Activated CD4-positive, alpha-beta T cell treated with anti-CD3 and anti-CD28 coated beads, Interleukin-2, amount 50 U/mL, for 24 hours (primary cell): ENCODE measurements at places on chromosomes 11 and 22.

- DNase-seq, result no peak
Measured at GRCh38 chr11:33867561-33867960, 24.3 kb downstream of the LMO2 start.

GRCh38 chr11:119019996-119020395, 1.4 kb downstream of the TRAPPC4 start:
- DNase-seq, result no peak

DNA sequence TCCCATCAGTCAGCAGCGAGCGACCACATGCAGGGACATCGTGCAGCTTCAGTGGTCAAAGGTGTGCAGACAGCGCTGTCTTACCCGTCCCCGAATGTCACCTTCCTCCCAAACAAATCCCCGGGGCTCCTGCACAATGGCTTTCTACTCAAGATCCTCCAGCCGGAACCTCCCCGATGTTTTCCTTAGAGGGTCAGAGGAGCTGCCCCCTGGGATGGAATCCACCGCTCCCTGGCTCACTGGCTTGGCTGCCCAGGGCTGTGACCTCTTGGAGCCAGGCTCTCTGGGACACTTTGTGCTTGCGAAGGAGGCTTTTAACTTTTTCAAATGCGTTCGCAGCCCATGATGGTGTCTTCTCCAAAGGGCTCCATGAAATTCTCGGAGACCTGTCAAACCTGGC, 17.3 kb upstream of the FGF19 start:
- no peak for DNase-seq

DNA sequence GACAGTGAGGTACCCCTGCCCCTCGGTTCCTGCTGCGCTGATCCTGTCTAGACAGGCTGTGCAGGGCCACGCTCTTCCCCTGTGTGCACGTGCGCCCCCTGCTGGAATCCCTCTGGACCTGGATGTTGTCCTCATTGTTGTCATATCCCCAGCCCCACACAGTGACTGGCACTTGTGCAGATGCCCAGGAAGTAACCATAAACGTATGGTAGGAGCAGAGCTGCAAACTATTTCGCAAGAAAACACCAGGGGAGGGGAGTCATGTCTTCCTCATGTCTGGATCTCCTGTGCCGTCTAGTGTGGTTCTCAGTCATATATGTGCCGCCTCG, 114.7 kb downstream of the CRYBB2 start:
- DNase-seq, result no peak

DNA sequence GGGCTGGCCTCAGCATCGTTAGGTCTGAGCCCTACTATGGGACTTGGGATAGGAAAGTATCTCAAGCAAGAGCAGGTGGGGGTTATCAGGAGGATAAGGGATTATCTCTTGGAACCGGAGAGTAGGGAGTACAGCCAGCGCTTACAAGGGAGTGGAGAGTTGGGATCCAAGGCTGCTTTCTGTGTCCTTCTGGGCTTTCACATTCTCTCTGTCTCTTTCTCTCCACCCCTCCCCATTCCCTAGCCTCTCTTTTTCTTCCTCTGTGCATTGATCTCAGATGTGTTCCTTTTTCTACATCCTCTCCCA, 170.2 kb downstream of the BUD13 start:
- DNase-seq, result no peak

- no peak for DNase-seq
Measured at GRCh38 chr11:10918698-10919097, 60.8 kb upstream of the ZBED5 start.

DNA sequence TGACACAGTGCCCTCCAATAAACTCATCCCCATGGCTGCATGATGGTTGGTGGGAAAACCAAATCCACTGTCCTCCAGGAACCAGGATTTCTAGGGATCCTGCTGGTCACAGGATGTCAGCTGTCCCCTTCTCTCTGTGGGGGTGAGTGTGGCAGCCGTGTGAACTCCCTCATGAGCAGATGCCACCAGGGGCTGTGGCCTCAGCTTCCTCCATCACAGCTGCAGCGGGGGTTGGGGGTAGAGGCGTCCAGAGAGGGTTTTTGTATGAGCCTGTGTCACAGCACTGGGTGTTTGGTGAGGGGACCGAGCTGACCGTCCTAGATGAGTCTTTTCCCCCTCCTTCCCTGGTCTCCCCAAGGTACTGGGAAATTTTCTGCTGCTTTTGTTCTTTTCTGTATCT, 26.4 kb downstream of the IGLL5 start:
- no peak for DNase-seq

- DNase-seq, result no peak
Measured at GRCh38 chr22:41638124-41638523, 17.0 kb downstream of the XRCC6 start.

DNA sequence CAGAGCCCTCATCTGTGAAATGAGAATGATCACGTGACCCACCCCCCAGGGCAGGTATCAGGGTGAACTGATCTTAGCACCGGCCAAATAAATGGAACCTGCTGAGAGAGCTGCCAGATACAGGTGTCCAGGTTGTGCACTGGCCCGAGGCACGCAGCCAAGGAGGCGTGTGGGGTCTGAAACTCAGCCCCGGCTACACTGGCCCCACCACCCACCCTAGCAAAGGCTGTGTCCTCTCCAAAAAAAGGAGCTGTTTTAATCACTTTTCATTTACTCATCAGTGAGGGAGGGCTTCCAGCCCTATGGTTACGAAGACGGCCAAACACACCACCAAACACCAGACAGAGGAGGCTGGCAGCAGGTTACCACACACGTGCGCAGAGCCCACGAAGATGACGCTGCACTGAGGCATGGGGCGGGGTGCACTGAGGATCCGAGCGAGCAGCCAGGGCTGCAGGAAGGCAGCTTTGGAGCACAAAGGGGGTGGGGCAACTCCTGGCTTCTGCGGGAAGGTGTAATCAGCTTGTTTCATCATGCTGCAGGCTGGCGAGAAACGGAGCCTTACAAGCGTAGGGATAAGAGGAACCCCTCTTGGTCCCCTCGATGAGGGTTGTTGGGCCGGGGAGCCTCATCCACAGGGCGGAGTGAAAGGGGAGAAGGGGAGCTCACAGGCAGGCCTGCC, 19.5 kb upstream of the SLC22A12 start:
- DNase-seq, result no peak

- DNase-seq, result no peak
Measured at GRCh38 chr11:46490666-46491065, 99.1 kb upstream of the CHRM4 start.

DNA sequence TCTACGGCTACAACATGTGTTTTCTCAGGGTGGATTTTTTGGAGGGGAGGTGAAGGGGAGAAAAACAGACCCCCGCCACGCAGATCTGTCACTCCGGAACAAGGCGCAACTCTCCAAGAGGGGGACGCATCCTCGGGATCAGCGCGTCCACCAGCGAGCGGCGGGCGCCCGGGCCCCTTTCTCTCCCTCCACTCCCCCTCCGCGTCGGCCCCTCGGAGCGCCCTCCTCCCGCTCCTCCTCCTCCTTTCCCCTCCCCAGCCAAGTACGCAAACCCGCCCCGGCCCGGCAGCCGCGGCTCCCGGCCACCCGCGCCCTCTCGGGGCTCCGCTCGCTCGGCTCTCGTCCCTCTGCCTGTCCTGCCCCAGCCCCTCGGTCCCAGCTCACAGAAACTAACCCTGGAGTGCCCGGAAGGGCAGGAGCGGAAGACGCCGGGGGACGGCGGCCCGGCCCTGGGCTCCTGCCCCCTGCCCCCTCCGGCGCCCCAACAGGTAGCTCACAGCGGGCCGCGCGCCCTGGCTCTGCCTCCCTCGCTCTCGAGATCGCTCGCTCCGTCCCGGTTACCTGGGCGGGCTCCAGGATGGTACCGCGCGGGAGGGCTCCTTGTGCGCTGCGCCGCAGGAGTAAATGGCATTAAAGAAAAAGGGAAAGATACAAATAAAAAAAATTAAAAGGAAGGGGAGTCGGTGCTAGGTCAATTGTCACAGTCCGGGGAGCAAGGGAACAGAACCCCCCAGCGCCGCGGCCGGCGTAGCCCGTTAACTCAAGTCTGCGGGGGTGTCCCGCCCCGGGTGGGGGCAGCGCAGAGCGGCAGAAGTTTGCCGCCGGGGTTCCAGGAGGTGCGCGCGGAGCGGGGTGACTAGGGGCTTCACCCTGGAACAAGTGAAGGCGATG, 131.4 kb upstream of the C11orf58 start:
- DNase-seq, result no peak

DNA sequence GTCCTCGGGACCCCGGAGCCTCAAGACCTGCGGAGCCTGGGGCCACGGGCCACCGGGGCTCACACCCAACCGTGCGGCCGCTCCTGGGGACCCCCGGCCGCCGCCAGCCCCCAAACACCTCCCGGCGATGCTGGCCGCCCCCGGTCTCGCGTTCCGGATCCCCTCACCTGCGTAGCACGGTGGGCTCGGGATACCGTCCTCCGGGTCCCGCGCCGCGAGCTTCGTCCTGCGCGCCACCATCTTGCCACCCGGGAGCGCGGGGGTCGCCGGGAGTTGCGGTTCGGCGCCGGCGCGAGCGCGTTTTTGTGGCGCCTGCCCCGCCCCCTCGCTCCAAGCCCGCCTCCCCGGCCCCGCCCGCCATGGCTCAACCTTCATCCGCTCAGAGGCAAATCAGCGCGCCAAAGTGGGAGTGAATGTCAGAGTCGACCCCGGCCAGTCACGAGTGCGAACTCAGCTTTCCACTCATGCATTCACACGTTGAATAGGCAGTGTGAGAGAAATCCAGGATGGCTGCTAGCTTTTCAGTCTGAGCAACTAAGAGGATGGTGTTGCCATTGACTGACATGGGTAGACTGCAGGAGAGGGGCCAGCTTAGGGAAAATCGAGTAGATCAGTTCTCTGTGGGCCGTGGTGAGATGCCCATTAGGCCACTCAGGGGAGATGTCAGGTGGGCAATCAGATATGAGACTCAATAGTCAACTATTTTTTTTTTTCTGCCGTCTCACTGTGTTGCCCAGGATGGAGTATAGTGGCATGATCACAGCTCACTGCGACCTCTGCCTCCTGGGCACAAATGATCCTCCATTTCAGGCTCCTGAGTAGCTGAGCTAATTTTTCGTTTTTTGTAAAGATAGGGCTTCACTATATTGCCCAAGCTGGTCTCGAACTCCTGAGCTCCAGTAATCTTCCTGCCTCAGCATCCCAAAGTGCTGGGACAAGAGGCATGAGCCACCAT, 28.3 kb downstream of the SERHL2 start:
- peak; percentile 81 for DNase-seq

- DNase-seq, result no peak
Measured at GRCh38 chr11:127000291-127000968, at the start of gene KIRREL3. TSS of gene KIRREL3 (minus strand) at chr11:127000770.

- no peak for DNase-seq
Measured at GRCh38 chr22:22968366-22968765, 80.8 kb downstream of the IGLL5 start.

DNA sequence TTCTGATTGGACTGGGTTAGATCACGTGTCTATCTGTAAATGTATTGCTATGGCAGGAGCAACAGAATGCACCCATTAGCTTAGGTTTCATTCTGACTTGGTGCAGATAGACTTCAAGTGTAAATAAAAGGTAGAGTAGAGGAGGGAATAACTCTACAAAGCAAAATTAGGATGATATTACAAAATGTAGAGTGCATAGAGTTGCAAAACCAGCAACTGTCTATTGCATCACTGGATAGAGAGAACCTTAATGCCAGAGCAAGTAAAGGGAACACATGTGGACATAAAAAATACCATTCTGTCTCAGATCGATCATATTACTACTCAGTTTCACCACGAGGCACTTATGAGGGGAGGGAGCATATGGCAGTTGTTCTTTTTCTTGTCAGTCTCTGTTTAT, 22.0 kb upstream of the CAT start:
- DNase-seq, result no peak

DNA sequence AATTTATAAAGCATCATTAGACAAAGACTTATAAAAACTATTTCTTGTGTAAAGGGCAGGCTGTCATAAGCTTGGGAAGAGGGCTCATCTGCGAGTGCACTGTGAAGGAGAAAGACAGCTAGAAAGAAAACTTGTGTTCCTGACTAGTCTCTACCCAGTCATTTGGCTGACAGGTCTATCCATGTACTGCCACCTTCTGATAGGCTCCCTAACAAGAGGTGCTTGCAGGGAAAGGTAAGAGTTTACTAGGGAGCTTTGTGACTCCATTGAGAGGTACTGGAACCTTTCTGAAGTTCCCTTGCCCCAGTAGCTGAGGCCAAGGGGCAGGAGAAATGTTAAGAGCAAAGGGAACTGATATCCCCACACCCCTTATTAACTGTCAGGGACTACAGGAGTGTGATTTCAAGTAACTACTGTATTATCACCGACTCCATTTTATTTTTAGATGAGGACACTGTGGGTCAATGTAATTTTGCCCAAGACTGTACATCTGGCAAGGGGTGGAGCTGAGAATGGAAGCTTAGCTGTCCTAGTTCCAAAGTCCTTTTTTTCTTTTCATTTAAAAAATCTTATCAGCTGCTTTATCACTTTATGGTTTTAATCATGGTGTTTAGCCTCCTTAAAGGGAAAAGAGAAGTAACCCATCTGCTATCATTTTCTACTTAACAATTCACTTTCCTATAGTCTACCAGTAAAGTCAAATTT, 129.4 kb downstream of the ARHGAP20 start:
- DNase-seq, result no peak

DNA sequence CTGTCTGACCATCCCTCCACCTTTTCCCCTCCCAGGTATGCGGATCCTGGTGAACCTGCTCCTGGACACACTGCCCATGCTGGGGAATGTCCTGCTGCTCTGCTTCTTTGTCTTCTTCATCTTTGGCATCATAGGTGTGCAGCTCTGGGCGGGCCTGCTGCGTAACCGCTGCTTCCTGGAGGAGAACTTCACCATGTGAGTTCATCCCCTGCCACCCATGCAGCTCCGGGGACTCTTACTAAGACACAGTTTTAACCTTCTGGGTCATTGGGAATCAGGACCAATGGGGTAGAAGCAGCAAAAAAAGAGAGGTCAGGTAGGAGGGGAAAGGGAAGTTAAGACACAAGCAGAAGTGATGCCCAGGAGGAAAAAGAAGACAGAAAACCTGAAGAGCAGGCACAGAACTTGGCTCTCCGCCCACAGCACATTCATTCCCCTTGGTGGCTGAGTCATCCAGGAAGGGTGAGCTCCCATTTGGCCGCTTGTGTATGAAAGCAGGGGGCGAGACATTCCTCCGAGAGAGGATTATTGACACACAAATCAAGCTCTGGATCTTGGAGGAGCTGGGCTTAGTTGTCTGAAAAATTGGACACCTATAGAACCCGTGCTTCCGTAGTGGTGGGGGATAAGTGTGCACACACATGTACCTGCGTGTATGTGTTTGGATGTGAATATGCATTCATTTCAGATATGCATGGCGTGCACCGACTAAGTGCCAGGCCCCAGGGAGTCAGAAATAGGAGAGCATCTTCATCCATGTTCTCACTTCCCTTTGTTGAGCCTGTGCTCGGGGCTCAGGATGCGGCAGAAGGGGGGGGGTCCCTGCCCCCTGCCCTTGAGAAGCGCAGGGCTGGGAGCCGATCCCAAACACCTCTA, 64.2 kb downstream of the CACNA1I start:
- no peak for DNase-seq
